Stimulated activated CD8-positive, alpha-beta memory T cell treated with anti-CD3 and anti-CD28 coated beads, Interleukin-15, amount 100 ng/mL, for 1 hour (primary cell): ENCODE measurements at places on chromosomes 2 and 18.

- DNase-seq, result no peak
Measured at GRCh38 chr2:186806591-186806990, 42.4 kb downstream of the ZSWIM2 start.

DNA sequence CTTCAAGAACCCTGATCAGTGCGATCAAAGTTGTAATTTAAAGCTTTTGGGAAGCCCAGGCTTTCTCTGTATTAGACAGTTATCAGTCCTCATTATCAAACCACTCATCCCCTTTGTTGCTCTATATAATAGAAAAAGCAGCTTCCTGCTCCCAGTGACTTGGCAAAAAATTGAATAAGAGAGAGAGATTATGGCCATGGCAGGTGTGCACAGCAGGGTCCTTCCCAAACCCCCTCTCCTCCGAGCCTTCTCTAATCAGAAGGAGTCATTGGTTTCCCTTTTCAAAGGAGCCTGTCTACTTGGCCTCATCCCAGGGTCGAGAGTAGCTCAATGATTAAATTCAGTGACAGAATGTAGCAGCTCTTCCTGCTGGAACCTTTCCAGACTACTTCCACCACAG is 81.5 kb downstream of the SEMA4F start:
- DNase-seq, result no peak

GRCh38 chr2:109486711-109487535 is 126.8 kb downstream of the SEPTIN10 start:
- DNase-seq, result no peak

DNA sequence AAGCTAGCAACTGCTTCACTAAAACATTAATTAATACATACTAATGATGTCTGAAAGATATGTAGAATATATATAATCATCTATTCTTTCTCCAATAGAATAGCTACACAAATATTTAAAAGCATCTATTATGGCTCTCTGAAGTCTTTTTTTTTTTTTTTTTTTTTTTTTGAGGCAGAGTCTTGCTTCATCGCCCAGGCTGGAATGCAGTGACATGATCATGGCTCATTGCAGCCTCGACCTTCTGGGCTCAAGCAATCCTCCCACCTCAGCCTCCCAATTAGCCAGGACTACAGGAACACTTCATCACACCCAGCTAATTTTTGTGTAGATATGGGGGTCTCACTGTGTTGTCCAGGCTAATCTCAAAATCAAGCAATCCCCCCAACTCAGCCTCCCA is 120.4 kb upstream of the KYNU start:
- no peak for DNase-seq

- DNase-seq, result no peak
Measured at GRCh38 chr2:190640117-190640516, 8.8 kb upstream of the NAB1 start.

GRCh38 chr2:73243884-73244570 is 9.9 kb downstream of the CCT7 start:
- no peak for DNase-seq
